ENCODE measurements at places on chromosomes 4 and X.

GRCh38 chr4:94540476-94540875, 88.7 kb downstream of the PDLIM5 start:
- DNase-seq: no peak

- DNase-seq: no peak
Measured at GRCh38 chr4:101229116-101229515, 118.2 kb downstream of the PPP3CA start.

DNA sequence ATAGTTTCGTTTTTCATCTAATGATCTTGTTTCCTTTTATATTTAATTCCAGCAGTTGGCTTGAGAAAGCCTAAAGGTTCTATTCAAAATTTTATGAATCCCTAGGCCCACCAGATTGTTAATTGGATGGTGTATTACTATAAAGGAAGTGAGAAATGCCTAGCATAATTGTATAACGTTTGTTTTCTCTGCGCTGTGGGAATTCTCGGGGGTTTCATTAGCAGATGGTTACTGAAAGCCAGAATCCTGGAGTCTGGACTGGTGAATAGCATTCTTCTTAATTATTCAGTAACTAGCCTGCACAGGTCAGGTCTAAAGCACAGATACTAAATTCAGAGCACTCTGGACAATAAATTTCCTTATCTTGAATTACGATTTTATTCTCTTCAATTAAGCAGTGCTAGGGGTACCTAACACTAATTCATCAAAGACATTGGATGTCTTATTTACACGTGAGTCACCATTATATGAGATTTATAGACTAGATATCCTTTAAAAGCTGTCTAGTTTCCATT, 459.4 kb downstream of the DTHD1 start:
- no peak for DNase-seq

DNA sequence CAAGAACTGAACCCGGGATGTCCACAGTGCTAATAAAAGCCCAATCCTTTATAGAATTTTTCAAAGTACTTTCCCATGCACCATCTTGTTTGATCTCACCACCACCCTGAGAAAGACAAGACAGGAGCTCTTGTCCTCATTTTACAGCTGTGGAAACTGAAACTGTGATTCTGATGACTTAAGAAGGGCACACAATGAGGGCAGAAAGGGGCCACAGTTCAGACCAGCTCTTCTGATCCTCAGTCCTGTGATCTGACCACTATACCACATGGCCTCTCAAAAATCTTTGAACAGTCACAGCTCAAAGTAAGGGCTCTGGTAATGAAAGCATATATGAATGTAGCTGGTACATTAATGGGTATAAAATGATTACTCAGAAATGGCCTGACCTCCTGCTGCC, 127.3 kb upstream of the CPEB2 start:
- no peak for DNase-seq

- DNase-seq: no peak
Measured at GRCh38 chrX:97311066-97311778, 427.5 kb downstream of the RPA4 start.

GRCh38 chr4:38644201-38644600, 19.8 kb upstream of the KLF3 start:
- no peak for DNase-seq

GRCh38 chr4:42761804-42762203, 104.9 kb upstream of the ATP8A1 start:
- no peak for DNase-seq

- no peak for DNase-seq
Measured at GRCh38 chr4:141654098-141654497, 17.7 kb downstream of the IL15 start.

DNA sequence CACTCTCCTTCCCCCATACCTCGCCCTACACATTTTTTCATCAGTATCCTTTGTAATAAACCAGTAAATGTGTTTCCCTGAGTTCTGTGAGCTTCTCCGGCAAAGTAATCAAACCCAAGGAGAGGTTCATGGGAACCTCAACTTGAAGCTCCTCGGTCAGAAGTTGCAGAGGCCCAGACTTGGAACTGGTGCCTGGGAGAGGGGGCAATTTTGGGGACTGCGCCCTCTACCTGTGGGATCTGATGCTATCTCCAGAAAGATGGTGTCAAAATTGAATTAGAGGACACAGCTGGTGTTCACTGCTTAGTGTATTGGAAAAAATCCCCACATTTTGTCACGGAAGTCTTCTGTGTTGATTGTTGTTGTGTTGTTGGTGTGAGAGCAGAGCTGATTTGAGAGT, 70.6 kb downstream of the ATP11C start:
- DNase-seq: no peak

DNA sequence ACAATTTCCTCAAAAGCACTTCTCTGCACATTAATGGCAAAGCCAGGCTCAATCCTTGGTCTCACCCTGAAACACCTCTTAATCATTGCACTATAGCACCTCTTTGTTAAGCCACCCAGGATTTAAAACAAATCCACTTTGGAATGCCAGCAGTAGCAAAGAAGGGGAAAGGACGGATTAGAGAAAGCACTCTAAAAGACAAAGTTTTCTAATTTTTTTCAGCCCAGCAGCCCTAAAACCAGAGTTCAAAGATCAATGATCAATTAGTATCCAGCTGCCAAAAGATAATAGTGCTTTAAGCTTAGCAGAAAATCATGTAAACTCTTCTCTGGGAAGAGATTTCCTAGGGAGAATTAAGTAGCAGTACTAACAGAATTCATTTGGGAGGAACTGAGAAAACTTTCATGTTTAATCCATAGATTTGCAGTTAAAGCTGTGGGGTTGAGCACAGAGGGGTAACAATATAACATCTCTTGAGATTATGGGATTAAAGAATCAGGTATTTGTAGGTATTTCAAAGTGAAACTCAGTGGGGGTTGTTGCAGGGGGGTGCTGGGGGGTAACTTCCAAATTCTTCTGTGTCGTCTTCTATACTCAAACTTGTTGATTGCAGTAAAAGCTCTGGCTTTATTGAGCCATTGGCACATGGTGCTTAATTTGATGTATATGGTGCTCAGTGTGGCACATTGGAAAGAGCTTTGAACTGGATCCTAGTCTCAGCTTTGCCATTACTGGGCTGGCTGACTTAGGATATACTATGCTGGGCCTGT, 61.8 kb downstream of the LRRC66 start:
- no peak for DNase-seq

DNA sequence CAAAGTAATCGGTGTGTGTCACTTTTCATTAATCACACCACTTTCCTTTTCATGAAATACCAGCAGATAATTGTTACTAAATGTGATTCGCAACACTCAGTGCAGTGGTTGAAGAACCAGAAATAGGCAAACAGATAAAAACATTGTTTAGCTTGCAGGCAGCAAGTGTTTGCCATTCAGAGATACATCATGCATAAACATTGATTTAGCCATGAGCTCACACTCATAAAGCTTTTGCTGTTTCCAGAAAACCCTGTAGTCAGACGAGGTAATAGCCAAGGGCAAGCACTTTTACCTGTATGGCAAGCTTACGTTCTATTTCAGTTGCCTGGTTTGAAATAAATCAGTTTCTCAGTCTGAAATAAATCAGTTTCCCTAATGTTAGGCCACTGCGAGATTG, 542.0 kb upstream of the TENM3 start:
- no peak for DNase-seq

GRCh38 chr4:38675146-38676121, 11.4 kb downstream of the KLF3 start:
- DNase-seq: peak; percentile 86

GRCh38 chr4:143288171-143288570, 48.5 kb upstream of the GAB1 start:
- no peak for DNase-seq

DNA sequence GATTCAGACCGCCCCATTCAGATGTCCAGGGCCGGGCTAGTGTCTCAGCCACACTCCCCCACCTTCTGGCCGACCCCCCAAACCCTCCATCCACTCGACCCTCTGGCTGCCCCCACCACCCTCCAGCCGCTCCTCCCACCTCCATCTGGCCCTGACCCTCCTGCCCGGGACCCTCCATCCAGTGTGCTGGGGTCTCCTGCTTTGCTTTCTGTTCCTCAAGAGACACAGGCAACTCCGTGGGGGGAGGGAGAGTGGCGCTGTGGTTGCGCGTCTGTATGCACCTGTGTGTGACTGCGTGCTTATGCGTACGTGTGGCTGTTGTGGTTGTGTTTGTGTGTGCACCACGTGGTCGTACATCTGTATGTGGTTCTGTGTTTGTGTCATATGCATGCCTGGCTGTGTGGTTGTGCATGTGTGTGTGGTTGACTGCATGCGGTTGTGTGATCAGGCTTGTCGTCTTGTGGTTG, 33.3 kb downstream of the CPLX1 start:
- DNase-seq: no peak

GRCh38 chr4:186781032-186781917, 57.6 kb upstream of the FAT1 start:
- DNase-seq: no peak

DNA sequence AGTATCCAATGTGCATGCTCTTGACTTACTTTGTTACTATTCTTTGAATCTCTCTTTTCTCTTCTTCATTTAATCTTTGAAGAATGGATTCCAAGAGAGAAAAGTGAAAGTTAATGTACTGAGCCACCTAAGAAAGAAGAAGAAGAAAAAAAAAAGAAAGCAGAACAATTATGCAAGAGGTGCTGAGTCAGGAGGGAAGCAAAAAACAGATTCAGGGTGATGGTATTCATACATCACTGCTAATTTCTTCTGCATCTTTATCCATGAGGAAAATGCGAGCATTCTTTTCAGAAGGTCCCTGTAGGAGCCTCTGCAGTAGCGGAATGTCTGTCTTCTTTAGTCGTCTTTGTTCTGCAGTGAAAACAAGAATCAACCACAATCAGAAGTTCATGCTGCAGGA, 43.9 kb downstream of the RASSF6 start:
- no peak for DNase-seq

- no peak for DNase-seq
Measured at GRCh38 chr4:102318105-102318504, 27.2 kb downstream of the SLC39A8 start.

DNA sequence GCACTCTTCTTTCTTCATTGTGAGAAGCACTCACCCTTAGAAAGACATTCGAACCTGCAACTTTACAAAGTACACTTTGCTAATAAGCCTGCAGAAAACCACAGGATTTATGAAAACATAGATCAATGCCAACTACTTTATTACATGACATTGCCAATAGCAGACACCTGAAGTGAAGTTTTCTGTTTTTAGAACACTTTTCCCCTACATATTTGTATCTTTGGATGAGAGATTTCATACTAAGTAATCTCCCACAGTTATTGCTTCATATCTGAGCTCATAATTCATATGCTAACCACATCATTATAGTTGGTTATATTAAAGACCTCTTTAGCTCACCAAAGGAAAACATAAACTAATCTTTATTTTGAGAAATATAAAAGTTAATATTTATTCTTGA, 276.5 kb upstream of the CTSO start:
- no peak for DNase-seq

GRCh38 chrX:96971812-96972211, 88.1 kb downstream of the RPA4 start:
- DNase-seq: no peak

- no peak for DNase-seq
Measured at GRCh38 chr4:177001271-177002175, 208.8 kb upstream of the VEGFC start.
